ENCODE measurements at places on chromosomes 7 and 10.

DNA sequence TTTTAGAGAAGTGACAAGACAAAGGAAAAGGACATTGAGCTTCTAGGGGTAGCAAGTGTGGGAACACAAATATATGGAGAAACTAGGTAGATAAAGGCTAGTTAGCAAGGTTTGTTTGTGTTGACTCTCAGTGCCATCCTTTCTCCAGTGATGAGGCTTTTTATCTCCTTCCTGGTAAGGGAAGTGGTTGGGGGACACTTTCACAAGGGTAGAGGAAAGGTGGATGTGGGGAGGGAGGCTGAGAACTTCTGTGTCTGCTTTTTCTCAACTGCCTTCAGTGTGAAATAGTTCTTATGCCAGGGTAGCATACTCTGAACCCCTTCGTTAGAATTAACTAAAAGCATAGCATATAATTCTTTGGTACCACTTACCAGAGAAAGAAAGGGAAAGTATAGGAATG, 93.0 kb upstream of the STRIP2 start:
- no peak for DNase-seq

DNA sequence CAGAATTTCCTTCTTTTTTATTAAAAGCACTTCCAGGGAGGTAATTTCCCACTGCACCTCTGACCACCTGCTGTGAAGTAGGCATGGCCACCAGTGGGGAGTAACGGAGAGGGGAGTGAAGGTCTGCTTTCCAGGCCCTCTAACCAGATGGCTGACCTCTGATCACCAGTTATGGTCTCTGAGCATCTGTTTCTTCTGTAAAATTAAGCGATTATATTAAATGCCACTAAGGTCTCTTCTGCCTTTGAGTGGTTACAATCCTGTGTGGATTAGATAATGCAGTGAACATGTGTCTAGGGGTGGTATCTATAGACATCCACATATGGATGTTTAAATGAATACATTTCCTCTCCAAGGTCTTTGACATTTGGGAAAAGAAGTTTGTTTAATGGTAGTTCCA, 199.6 kb downstream of the HERPUD2 start:
- no peak for DNase-seq

- no peak for DNase-seq
Observed at GRCh38 chr10:68954904-68955303, 1.1 kb upstream of the DDX21 start.

- no peak for DNase-seq
Observed at GRCh38 chr7:86598311-86598710, 45.4 kb upstream of the GRM3 start.

GRCh38 chr10:63458177-63458576, 7.6 kb downstream of the JMJD1C start:
- no peak for DNase-seq

- DNase-seq, result no peak
Observed at GRCh38 chr7:105790996-105791395, 85.4 kb downstream of the ATXN7L1 start.

DNA sequence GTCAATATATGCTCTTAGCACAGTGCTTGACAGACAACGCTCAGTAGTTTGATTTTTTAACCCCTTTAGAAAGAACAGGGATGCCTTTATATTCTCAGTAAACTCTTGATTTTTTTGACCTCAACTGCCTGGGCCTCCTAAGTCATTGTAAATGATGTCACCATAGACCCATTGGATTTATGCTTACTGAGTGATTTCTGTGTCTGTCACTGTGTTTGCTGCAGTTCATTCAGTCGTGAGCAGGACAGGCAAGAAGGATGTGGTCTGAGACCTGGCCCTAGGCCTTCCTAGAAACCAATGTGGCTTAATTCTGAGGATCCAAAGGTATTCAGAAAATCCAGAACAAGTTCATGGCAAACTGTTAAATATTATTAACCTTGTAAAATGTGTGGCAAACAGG, 868.1 kb downstream of the XPNPEP1 start:
- no peak for DNase-seq

DNA sequence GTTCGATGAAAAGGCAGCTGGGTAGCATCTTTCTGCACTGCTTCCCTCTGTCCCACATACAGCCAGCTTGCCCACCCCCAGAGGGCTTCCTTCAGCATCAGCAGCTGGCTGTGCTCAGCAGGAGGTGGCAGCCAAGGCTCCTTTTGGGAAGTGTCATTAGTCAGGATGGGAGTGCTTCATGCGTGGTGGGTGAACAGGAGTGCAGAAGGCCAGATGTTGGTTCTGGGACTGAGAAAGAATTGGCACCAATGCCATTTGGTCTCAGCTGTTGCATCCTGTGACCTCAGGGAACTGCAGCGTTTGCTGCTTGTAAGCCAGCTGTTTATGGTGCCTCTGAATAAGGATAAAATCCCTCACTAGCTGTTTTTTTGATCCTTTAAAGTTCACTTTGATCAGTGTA, 131.1 kb upstream of the SORCS3 start:
- no peak for DNase-seq

GRCh38 chr7:129225206-129225930, 538 bp downstream of the AHCYL2 start:
- DNase-seq, result peak; percentile 22

DNA sequence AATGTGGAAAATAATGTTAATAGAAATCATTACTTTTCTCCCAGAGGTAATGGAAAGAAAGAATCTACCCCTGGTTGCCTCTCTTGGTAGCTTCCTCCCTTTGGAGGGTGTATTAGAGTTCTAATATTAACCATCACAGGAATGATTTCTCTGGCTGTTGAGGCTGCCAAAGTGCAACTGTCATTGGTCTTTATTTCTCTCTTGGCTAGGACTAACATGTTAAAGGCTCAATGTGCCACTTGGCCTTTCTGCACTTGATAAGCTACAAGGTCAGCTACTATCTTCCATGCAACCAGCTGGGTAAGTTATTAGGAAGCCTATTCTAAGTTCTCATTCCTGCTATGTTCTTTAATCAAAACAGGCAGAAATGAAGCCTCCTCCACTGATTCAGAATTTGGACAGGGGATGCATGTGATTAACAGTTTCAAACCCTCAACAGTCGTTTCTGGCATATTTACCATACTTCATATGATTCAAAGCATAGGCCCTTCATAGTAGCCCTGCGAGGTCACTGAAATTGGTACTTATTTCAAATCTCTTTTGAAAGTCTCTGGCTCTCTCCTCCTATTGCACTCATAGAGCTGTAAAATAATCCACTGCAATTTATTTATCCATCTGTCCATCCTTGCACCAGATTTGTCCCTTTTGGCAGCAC, 645.0 kb downstream of the SORCS1 start:
- DNase-seq, result no peak

DNA sequence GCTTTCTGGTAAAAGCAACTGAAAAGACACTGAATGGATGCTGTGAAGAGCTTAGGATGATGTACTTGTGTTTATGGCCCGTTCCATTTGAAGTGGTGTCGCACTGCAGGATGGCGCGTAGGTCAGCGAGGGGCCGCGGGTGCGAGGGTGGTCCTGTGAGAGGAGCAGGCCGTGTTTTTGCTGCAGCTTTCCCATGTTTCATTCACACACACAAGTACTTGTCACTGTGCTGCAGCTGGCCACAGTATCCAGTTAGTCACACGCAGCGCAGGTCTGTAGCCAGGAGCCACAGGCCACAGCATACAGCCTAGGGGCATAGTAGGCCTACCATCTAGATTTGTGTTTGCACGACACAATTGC, 23.2 kb downstream of the WIPI2 start:
- no peak for DNase-seq

DNA sequence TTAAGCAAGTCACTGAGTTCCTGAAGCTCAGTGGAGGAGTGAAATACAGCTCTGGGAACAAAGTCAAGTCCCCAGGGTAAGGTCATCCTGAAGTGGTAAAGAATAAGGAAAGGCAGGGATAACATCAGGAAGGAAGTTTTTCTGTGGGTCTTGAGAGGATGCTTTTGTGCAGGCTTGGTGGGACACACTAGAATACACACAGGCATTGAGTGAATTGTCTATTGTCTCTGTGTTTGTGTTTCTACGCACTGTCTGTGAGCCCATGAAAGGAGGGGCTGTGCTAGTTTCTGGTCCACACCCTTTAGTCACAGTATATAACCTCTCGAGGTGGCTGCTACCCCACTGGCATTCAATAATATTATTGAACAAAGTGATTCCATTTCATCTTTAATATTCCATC, 95.8 kb upstream of the ABCB5 start:
- no peak for DNase-seq

GRCh38 chr7:41554481-41554880, 148.4 kb downstream of the INHBA start:
- DNase-seq, result no peak

GRCh38 chr10:44070282-44070681, 314.6 kb downstream of the CXCL12 start:
- DNase-seq, result no peak

- no peak for DNase-seq
Observed at GRCh38 chr7:921071-921461, 33.4 kb downstream of the ADAP1 start.

- DNase-seq, result peak; percentile 67
Observed at GRCh38 chr7:101146-102046, 91.0 kb upstream of the FAM20C start.

DNA sequence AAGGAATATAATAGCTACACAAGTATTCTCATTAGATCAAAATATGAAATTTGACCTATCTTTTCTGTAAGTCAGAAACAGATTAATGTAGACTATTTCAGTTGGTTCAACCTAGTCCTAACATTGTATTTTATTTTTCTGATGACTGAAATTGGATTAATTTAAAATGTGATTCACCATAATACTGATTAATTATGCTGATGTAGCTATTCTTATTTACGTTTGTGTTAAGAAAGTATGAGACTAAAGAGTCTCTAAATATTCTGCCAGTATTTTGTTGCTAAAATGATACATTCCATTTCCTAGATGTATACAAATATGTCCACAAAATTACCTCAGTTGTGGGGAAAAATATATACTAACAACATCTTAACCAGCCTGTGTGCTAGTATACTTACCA, 18.3 kb downstream of the MARCHF5 start:
- no peak for DNase-seq

DNA sequence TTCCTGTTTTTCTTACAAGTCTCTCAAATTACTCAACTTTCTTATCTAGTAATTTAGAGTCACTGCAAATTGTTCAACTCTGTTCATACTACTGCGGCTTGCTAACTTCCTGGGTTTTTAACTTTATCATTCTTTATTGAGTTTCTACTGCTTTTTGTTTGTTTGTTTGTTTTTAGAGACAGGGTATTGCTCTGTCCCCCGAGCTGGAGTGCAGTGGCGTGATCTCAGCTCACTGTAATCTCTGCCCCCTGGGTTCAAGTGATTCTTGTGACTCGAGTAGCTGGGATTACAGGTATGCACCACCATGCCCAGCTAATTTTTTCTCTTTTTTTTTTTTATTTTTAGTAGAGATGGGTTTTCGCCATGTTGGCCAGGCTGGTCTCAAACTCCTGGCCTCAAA, 182.9 kb downstream of the TSPAN12 start:
- DNase-seq, result no peak

GRCh38 chr7:47000561-47000960, 581.4 kb downstream of the TNS3 start:
- no peak for DNase-seq

DNA sequence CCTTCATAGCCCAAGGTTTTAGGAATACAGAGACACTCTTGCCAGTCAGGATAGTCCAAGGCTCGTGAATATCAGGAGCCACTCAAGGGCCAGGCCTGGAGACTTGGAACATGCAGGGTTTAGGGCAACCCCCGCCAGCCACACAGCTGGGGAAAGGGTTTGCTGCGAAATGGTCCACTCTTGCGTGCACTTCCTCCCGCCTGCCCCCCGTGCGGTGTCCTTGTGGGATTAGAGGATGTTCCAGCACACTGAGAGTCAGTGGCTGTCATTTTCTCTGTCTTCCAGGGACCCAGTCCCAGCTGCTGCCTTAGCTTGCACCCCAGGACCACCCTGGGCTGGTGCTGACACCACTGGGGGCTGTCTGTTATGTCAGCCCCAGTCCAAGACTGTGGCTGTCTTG, 38.5 kb downstream of the POR start:
- no peak for DNase-seq

DNA sequence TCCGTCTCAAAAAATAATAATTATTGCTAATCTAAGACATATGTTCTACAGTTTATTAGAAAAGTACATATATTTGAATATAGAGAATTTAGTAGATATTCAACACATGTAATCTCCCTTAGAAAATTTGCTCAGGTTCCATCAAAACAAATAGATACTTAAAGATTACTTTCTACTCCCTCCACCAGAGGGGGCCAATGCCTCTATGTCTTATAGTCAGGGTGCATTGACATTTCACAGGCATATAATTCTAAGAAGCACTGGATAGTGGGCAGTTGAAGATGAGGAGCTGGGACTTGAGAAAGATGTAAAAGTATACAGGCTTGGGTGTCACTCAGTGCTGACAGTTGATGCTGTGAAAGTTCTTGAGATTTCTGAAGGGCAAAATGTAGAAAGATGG, 301.6 kb upstream of the HPS1 start:
- DNase-seq, result peak; percentile 7

GRCh38 chr7:26510231-26510957, 218.7 kb downstream of the SNX10 start:
- no peak for DNase-seq

DNA sequence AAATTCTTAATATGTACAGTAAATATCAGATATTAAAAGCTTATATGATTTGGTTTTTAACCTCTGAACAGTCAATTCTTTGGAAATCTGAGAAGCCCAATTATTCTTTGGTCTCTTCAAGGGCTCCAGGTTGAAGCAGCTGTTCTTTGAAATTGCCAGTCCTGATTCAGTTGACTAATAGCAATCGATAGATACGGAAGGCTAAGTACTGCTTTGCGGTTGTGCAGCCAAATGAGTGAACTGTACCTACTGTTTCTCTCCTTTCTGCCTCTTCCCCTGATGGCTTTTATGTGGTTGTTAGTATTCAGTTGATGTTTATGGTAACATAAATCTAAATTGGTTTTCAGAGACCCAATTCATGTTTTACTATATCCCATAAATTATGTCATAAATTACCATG, 103.1 kb upstream of the RPA3 start:
- DNase-seq, result no peak

GRCh38 chr10:11548768-11549099, 62.7 kb downstream of the USP6NL start:
- DNase-seq, result no peak

DNA sequence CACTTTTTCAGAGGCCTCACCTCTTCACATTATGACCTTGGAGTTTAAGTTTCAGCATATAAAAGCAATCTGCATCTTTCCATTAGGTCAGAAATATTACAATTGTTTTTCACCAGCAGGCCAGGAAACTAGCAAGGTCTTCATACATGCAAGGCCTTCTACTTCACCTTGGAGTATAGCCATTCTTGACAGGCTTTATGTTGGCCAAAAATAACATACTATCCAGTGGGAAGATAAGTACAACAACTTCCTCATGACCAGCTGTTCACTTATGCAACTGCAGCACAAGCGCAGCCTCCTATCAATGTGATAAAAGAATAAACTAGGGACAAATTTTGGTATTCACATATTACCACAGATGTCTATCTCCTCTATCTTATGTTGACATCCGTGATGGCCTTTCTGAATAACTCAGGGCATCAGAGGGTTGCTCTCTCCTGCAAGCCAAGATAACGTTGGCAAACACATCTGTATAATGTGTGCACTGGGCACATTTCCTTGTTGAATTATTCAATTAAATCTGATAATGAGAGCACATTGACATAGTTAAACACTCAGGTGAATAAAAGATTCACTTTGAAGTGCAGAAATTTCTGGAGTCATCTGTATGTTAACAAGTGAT, 239.8 kb downstream of the FZD1 start:
- DNase-seq, result no peak

- DNase-seq, result no peak
Observed at GRCh38 chr10:45379891-45380540, 6.0 kb downstream of the ALOX5 start.
